Globus pallidus (tissue), 1 donor: ENCODE measurements at places on chromosomes 2 and 18.

- DNase-seq = no peak
These were observed 231.1 kb downstream of the MYCN start for GRCh38 chr2:16171425-16171920.

GRCh38 chr2:6676241-6676640 lies 189.5 kb downstream of the CMPK2 start:
- DNase-seq = no peak

GRCh38 chr2:24207359-24207758 lies 32.5 kb downstream of the FAM228A start:
- no peak for DNase-seq

GRCh38 chr18:25453556-25454269 lies 101.7 kb upstream of the ZNF521 start:
- no peak for DNase-seq

DNA sequence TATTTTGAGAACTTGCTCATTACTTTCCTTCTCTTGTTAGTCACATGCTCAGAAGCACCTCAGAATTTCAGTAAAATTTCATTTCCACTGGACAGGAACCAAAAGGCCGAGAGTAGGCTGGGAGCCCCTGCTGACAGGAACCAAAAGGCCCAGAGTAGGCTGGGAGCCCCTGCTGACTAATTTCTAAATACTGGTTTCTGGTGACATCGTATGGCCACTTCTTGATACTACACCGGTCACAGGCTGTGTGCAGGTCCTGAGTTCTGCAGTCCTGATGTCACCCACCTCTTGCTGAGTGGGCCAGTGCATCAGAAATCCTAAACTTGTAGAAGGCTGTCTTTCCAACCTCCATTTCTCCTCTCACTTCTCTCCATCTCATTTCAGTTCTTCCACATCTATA lies 17.7 kb upstream of the EN1 start:
- peak; percentile 21 for DNase-seq

GRCh38 chr2:13003500-13003899 lies 286.8 kb downstream of the TRIB2 start:
- no peak for DNase-seq

- no peak for DNase-seq
These were observed 108.2 kb upstream of the GALNT5 start for GRCh38 chr2:157149270-157149669.

DNA sequence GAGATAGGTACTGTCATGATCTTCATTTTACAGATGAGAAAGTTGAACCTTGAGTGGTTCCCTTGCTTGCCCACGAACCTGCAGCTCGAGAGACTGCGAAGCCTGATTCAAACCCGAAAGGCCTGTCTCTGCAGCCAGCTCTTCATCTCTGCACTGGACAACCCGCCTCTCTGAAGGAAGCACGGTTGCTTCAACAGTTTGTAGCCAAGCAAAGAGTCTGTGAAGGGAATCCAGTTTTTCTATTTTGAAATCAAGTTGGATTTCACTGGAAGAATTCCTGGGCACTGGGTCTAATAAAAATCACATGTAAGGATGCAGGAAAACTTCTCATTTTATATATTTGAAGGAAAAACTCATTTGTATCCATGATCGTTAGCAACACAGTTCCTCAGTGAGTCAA lies 21.3 kb upstream of the ICOS start:
- DNase-seq = no peak

DNA sequence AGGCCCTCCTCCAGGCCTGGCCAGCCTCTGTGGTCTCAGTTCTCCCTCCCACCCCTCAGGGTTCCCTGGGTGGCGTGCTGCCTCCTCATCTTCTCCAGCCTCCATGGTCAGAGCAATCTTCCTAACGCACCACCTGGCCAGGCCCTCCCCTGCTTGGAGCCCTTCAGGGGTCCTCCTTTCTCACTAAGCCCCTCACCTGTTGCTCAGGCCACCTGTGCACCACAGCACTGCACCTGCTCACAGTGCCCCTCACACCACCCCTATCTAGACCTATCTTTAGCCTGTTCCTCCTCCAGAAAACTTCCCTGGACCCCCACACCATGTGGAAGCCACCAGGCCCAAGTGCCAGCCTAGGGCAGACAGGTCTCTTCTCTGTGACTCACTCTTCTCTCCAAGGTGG lies 267.1 kb downstream of the ATAD2B start:
- DNase-seq = no peak

DNA sequence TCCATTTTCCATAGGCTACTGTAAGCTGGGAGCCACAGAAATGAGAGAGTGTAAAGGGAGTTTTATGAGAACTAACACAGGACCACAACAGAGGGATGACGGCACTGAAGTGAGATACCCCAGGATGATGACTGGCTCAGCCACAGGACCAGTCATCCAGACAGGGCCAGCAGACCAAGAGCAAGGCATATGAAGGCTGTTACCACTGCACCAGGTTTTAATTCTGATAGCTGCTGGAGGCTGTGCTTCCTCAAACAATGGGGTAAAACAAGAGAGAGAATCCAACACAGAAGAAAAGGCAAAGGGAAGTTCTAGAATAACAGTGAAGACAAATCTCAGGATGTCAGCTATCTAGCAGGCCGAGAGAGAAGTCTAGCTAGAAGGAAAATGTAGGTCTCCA lies 94.9 kb downstream of the BCL2 start:
- DNase-seq = no peak

DNA sequence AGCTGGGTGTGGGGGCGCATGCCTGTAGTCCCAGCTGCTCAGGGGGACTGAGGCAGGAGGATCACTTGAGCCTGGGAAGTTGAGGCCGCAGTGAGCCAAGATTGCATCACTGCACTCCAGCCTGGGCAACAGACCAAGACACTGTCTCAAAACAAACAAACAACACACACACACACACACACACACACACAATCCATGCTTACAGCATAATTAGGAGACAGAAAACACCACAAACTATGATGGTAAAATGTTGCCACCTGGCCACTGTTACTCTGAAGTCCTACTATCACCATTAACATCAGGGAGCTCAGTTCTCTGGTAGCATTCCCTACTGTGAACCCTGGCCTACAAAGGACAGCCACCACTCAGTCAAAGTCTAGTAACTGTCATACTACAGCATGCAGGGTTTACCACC lies 18.3 kb downstream of the DNPEP start:
- peak; percentile 29 for DNase-seq

DNA sequence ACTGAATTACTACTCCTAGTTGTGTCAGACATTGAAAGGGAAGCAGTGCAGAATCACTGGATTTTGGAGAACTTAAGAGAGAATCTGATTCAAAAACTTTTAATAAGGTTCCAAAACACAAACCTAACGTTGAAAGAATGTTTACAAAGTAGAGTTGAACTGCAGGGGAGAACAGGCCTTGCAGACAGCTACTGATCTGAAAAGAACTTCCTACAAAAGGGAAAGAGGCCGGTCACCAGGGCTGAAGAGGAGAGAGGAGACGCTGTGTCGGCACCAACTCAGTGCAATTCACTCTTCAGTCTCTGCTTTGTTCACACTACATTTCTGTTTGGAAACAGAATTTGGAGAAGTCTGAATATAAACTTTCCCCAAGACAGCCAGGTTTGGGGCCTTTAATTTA lies 124.0 kb downstream of the GAREM1 start:
- peak; percentile 50 for DNase-seq

GRCh38 chr2:235291461-235291860 lies 202.4 kb upstream of the AGAP1 start:
- DNase-seq = no peak

GRCh38 chr18:4172196-4173100 lies 282.7 kb downstream of the DLGAP1 start:
- no peak for DNase-seq

- peak; percentile 60 for DNase-seq
These were observed 77.1 kb downstream of the SPATS2L start for GRCh38 chr2:200383380-200384110.

- DNase-seq = no peak
These were observed 381.7 kb downstream of the TXNL1 start for GRCh38 chr18:56256659-56257058.

DNA sequence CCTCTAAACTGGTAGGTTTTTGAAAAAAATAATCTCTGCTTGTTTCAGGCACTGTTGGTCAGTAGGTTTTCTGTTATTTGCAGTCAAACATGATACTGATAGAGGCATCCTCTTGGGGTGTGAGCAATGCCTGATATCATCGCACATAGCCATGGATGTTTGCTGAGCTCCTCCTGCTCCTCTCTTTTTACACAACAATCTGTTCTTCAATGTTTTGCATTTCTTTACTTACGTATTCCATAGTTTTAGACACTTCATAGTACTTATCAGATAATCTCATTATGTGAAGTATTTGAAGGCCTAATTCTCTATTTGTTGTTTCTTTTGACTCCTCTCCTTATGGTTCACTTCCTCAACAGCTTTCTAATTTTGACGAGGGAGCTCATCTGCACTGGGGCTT lies 23.0 kb upstream of the HS6ST1 start:
- DNase-seq = no peak

GRCh38 chr2:68251855-68252399 lies 405 bp downstream of the PPP3R1 start:
- no peak for DNase-seq

- DNase-seq = peak; percentile 40
These were observed 136.8 kb upstream of the ID2 start for GRCh38 chr2:8544786-8545694.

GRCh38 chr2:147320146-147320545 lies 524.7 kb upstream of the ACVR2A start:
- DNase-seq = no peak

DNA sequence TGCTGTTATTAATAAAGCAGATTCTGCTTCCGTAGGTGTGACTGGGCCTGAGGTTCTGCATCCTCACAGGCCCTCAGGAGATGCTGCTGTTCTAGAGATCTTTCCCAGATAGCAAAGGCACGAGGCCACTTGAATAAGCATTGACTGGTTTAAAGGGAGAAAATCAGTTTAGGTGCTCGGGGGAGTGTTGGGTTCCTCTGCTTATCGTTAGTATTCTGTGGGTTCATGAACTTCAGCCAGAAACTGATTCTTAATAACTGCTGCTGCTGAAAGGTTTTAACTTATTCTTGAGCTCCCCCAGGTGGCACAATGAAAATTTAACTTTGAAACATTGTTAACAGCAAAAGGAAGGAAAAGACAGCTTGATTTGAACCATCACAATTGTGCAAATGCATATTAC lies 56.9 kb downstream of the ITGA6 start:
- no peak for DNase-seq

- DNase-seq = no peak
These were observed at the start of gene BOLL for GRCh38 chr2:197784956-197785941. Gene BOLL, minus strand, starts transcription at chr2:197785319. Its CDS starts 3,469 bp downstream, at chr2:197781850.

- DNase-seq = no peak
These were observed 562.8 kb downstream of the TNS1 start for GRCh38 chr2:217440000-217440399.

- no peak for DNase-seq
These were observed 77.7 kb downstream of the MEMO1 start for GRCh38 chr2:31933066-31933465.

- DNase-seq = no peak
These were observed 214.8 kb upstream of the RAB6C start for GRCh38 chr2:129764376-129765325.

- DNase-seq = no peak
These were observed 17.2 kb downstream of the THOC1 start for GRCh38 chr18:250685-251084.

DNA sequence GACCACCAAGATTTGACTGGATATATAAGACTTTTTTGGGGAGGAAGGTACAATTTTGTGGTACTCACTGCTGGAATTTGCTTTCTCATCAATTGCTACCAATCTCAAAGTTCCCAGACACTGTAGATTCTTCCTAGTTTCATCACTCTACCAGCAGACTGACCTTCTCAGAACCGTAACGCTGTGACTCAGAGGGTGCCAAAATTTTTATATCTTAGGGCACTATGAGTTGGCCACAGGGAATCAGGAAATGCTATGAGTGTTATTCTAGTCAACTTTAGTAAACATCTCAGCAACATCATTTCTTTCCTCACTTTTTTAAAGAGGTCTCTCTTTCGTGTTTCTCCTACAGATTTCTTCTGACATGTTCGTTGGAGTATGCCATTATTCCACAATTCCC lies 499.0 kb downstream of the TMX3 start:
- DNase-seq = no peak

DNA sequence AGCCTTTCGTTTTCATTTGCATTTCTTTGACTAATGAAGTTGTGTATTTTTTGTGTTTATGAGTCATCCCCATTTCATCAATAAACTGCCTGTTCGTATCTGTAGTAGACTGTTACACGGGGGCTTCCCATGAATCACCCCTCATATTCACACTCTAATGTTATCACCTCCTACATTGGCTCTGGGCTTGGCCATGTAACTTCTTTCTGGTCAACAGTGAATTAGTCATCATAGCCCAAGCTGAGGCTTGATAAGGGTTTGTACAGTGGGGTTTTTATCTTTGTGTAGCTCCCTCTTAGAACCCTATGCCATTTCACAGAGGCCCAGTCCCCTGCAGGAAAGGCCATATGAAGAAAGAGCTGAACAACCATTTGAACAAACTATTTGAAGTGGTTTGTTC lies 151.0 kb downstream of the CCBE1 start:
- no peak for DNase-seq

- no peak for DNase-seq
These were observed 9.4 kb downstream of the ADAM23 start for GRCh38 chr2:206452750-206453149.

GRCh38 chr2:184692141-184692734 lies 93.9 kb downstream of the ZNF804A start:
- no peak for DNase-seq

DNA sequence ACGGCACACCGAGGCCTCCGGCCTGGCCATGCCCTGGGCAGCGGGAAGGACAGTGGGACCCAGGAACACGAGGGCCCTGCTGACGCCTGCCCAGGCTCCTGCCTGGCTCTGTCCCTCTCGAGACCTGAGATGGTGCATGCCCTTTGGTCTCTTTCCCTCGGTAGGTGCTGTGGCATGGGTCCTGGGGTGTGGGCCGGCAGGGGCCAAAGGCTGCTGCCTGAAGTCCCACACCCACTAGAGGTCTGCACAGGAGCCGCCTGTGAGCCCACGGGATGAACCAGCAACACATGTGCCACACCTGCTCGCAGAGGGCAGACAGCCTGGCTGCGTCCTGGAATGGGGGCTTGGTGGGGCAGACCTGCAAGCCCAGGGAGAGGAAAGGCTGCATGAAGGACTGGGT lies 73.3 kb downstream of the NDUFA10 start:
- DNase-seq = no peak

GRCh38 chr2:144927429-144927828 lies 407.5 kb upstream of the ZEB2 start:
- DNase-seq = no peak

DNA sequence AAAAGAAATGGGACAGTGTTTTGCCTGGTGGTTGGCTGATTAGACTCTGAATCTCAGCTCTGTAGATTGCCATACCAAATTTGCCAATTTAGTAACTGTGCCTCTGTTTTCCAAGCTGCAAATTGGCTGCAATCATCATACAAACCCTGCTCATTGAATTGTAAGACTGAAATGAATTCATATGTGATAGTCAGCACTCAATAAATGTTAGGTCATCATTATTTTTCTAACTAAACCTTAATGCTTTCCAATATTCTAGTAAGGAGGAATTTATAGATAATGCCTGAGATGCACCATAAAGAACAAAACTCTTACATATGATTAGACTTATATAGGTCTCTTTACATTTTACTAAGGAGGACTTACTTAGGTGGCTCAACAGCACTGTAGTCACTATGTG lies 85.3 kb downstream of the DNER start:
- no peak for DNase-seq
